ENCODE measurements at places on chromosomes 4 and X.

- no peak for DNase-seq
These were observed 232.9 kb downstream of the ARAP2 start for GRCh38 chr4:36011381-36011780.

DNA sequence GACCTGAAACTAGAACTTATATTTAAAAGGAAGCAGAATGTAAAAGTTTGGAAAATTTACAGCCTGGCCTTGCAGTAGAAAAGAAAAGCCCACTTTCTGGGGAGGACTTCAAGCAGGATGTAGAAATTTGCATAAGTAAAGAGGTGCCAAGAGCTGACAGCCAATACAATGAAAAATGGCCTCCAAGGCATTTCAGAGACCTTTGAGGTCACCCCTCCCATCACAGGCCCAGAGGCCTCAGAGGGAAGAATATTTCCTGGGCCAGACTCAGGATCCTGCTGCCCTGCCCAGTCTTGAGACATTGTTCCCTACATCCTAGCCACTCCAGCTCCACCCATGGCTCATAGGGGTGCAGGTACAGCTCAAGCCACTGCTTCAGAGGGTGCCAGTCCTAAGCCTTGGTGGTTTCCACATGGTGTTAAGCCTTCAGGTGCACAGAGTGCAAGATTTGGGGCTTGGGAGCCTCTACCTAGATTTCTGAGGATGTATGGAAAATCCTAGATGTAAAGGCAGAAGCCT is 518.9 kb upstream of the INTU start:
- DNase-seq, result no peak

DNA sequence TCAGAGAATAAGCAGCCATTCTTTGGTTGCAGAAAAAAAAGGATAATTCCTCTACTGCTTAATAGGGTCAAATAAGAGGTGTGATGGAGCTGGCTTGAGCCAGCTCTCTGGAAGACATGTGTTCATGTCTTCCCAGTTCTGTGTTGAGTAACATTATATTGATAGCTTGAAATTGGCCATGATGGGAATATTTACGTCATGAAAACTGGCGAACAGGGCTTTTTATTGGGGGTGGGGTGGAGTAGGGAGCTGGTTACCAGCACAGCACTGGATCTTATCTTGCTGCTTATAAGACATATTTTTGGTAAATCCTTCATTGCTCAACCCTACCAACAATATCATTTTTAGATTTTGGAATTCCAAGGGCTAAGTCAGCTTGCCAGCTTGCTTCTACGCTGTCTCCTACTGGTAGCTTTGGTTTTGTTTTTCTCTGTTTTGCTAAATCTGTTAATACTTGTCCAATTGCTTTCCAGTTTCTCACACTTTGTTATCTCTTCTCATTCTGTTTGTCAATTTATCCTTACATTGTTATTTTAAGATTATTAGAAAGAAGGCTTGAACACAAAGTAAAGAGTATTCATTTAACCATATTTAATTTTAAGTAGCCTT is 25.3 kb upstream of the GBA3 start:
- DNase-seq, result no peak

DNA sequence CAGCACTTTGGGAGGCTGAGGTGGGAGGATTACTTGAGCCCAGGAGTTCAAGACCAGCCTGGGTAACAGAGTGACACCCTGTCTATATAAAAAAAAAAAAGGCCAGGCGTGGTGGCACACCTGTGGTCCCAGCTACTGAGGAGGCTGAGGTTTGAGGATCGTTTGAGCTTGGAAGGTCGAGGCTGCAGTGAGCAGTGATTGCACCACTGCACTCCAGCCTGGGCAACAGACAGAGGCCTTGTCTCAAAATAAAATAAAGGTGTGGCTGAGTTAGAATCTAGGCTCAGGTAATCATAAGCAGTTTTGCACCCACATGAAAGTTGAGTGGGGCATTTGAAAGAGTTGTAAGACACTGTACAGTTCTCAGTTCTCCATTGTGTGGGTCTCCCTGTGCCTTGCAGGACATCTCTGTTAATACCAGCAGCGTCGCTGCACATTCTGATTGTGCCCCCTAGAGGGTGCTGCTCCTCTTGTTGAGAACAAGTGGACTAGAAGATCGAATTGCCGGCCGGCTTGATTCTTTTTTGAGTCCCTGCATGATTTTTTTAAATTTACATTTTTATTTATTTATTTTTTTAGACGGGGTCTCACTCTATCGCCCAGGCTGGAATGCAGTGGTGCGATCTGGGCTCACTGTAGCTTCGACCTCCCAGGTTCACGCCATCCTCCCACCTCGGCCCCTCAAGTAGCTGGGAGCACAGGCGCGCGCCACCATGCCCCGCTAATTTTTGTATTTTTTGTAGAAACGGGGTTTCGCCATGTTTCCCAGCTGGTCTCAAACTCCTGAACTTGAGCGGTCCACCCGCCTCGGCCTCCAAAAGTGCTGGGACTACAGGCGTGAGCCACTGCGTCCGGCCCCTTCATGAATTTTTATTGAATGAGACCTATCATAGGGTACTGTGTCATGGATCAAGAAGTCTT is 73.6 kb upstream of the RBMX start:
- DNase-seq, result peak; percentile 66
